ENCODE measurements at places on chromosomes 5 and 9. TPM values are rescaled to one million over a fixed set of nuclear protein-coding genes. Genes with fewer than 3 reads are reported as not detected.

DNA sequence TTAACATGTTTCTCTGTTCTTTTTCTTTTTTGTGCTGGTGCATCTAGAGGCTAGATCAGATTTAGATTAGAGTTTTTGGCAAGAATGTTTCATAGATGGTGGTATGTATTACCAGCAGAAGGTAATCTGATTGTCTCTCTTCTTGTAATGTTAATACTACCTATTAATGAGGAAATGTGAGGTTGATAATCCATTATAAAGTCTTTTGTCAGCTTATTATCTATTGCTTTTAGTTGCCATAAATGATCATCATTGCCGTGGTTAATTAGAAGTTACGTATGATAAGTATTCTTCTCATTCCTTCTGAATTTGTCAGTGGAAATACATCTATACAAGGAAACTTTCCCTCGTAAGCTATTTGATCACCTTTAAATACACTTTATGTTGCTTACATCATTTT lies 135.0 kb downstream of the PAM start:
- no peak for DNase-seq

DNA sequence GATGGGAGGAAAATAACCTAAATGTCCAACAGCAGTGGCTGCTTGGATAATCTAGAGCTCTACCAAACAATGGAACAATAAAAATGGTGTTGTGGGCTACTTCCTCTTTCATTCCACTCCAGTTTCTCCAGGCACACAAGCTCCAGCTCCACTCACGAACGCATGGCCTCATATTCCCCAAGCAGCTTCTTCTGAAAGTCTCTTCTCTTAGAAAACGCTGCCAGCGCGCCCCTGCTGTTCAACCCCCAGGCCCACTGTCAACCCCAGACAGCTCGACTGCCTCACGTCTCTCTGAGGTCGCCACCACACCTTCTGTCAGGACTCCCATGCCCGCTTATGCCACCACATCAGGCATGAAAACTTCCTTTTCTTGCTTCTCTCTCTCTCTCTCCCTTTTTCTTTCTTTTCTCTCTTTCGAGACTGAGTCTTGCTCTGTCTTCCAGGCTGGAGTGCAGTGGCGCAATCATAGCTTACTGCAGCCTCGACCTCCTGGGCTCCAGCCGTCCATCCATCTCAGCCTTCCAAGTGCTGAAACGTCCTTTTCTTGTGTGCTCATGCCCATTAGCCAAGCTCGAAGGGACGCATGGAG lies 16.2 kb downstream of the OR2V2 start:
- no peak for DNase-seq

Gene PLPP7
- 0.50 TPM for total RNA-seq

- DNase-seq, result no peak
These were observed 73.3 kb downstream of the PRKACG start for GRCh38 chr9:68940573-68940972.

- DNase-seq, result no peak
These were observed 100.3 kb downstream of the EMB start for GRCh38 chr5:50340757-50341156.

- no peak for DNase-seq
These were observed 117.1 kb downstream of the LHX2 start for GRCh38 chr9:124128568-124129166.

- peak; percentile 67 for DNase-seq
These were observed 4.5 kb upstream of the CARD19 start for GRCh38 chr9:93091453-93092081.

Gene ADGRV1
- 0.50 TPM for total RNA-seq

DNA sequence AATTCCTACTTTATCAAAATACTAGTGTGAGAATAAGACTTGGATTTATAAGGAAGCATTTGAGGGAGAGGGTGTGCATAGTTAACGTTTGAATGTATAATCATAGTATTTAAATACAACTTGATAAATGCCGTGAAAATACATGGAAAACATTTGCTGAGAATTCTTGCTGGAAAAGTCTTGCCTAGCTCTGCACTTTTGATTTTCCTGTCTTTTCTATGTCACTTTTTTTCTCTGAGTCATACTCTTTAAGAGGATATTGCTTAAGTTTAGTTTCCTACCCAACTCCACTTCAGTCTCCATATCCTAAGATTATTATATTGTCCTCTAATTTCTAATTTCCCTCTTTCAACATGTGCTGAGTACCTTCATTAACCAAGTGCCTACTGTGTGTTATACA lies 616.6 kb upstream of the SEMA6A start:
- no peak for DNase-seq

Gene ADAMTSL1
- total RNA-seq, result 0.78 TPM

Gene ORM2
- total RNA-seq, result not detected

Gene UBE2QL1
- 1.0 TPM for total RNA-seq

Gene NTRK2
- not detected for total RNA-seq

Gene TSSK1B
- total RNA-seq, result 1.4 TPM

Gene AFAP1L1
- total RNA-seq, result 23.2 TPM

- DNase-seq, result peak; percentile 71
These were observed 311.8 kb downstream of the DNAH5 start for GRCh38 chr5:13632676-13633075.

Gene FOXD4L5
- total RNA-seq, result 0.52 TPM
